ENCODE measurements at places on chromosomes 1 and 21.

DNA sequence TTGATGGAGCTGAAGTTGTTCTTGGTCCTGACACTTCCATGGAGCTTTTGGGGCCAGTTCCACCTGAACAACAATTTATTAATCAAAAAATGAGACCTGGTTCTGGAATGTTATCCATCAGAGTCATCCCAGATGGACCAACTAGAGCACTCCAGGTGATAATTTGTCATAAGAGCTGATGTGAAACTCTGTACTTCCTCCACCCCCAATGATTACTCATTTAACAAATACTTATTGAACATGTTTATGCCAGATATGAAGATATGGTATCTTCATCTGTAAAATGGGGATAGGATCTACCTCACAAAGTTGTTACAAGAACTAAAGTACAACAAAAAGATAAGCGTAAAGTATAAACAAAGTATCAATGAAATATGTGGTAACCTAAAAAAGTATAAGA, 153.2 kb downstream of the VPS13D start:
- DNase-seq, result no peak

DNA sequence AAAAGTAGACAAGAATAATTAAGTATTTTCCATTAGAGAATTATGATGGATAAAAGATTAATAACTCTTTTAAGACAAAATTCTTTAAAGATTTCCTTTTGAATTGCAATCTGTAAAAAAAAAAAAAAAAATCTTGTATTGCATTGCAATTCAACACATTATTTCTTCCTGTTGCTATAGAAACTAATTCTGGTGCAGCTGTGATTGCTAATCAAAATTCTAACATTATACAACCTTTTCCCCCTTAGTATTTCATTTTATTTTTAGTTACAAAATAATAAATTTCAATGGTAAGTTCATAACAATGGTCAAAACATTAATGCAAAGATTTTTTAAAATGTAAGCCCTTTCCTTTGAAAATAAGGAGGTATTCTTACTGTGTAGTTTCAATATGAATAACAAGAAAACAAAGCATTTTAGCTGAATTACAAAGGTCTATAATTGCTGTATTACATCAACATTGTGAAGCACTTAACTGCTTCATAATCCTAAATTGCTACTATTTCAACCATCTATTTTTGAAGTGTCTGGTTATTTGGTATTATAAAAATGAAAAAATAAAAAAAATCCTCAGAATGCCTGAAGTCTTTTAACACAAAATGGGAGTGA, 135.0 kb downstream of the SYT14 start:
- DNase-seq, result no peak

GRCh38 chr1:61904354-61904753, 162.1 kb downstream of the PATJ start:
- DNase-seq, result no peak

GRCh38 chr1:184116287-184116686, 64.8 kb downstream of the TSEN15 start:
- no peak for DNase-seq

DNA sequence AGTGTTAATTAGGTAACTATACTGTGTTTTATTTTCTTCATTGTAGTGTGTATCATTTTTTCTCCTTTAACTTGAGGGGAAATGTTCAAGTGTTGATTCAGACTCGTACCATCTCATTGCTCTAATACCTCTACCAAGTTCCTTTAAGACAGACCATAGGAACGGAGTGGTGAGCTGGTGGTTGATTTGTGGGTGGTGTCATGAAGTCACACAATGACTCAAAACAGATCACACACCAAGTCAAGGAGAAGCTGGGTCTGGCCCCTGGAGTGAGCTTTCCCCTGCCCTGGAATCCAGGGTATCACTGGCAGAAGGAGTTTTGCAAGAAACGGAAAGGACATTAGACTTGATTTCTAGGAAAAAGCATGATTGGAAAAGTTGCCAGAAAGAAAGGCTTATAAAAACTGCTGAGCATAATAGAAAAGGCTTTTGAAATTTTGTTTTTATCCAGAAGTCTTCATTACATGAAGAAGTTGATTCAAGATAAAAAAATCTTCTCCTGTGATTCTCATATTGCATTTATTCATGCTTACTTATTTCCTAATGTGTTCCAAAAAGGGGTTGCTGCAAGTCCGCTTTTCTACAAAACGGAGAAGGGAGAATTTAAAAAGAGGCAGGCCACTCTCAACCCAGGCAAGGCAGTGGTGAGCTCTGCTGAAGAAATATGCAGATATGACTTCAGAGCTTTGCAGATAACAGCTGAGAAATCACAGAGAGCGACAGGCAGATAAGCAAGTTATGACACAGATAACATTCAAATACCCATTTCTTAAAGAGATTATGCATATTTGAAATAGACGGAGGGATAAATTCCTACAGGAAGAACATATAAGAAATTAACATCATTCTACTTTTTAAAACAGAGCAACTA, 79.7 kb downstream of the TBX19 start:
- no peak for DNase-seq

DNA sequence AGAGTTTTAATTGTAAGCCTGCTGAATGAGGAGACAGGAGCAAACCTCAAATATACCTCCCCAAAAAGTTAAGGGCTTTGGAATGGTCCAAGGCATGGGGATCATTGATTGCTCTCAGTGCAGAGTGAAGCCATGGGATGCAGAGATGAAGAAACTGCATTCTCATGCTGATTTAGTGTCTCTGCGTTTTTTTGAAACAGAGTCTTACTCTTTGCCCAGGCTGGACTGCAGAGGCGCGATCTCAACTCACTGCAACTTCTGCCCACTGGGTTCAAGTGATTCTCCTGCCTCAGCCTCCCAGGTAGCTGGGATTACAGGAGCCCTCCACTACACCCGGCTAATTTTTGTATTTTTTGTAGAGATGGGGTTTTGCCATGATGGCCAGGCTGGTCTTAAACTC, 99.3 kb upstream of the ETV3 start:
- no peak for DNase-seq

DNA sequence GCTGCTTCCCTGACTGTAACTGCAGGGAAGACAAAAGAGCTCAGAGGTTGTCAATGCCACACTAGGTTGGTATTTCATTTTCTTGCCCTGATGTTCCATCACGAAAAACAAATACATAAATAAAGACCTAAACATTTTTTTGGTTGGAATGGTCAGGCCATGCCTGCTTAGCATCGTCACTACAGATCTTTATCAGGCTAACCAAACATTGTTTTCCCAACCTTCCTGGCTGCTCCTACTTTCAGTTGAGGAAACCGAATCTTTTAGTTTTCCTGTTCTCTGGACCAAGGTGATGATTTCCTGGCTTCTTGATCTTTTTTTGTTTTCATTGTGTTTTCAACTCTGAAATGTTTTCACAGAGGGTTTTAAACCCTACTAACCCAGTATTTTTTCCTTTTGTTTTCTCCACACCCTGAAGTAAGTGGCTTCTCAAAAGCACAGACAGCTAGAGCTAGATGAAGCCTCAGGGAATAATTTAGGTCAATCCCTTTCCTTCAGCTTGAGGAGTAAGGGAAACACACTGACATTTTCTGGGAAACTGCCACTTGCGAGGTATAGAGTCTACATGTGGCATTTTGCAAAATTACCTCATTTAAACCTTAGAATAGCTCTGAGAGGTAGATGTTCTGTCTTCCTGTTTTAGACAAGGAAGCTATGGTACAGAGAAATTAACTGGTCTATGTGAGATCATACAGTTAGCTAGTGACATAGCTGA, 67.2 kb upstream of the CNN3 start:
- DNase-seq, result no peak

DNA sequence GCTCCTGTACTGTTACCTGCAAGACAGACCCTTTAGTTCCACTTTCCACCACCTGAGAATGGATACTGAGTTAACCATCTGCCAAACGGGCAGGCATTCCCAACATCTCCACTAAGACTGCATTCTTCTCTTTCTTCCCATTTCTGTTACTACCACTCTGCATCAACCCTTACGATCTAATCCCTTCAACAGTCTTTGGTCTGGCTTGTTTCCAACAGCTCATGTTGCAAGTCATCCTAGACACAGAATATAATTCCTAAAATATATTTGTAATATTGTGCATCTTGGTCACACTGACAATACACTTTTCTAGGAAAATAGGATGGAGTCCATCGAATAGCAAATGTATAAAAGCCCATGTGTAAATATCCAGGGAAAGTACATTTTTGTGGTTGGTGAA, 166.7 kb downstream of the SIPA1L2 start:
- peak; percentile 53 for DNase-seq

DNA sequence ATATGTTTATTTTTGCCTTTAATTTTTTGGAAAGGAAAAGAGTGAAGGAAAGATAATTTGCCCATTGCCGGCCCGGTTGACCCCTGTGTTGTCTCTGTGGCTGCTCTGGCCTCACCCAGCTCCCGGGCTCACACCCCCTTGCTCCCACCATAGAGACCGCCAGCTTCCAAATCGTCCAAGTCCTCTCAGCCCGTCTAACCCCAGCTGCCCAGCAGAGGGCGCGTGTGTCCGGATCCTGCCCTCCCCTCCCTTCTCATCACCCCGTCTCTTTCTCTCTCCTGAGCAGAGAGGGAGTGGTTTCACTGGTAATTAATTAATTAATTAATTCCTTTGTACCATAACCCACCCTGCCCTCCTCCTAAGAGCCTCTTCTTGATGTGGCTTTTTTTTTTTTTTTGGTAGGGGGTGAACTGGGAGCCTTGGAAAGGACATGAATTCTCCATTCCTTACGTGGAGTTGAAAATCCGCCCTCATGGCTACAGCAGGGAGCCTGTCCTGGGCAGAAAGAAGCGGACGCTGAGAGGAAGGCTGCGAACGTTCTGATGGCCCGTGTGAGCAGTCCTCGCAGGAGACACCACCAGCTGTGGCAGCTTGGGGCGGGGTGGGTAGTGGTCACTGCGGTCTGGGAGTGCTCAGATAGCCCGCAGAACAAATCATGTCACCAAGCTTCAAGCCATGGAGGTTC, 45.9 kb downstream of the KIAA0040 start:
- DNase-seq, result peak; percentile 64

- no peak for DNase-seq
These were observed 137.4 kb downstream of the CNIH3 start for GRCh38 chr1:224753491-224753890.

DNA sequence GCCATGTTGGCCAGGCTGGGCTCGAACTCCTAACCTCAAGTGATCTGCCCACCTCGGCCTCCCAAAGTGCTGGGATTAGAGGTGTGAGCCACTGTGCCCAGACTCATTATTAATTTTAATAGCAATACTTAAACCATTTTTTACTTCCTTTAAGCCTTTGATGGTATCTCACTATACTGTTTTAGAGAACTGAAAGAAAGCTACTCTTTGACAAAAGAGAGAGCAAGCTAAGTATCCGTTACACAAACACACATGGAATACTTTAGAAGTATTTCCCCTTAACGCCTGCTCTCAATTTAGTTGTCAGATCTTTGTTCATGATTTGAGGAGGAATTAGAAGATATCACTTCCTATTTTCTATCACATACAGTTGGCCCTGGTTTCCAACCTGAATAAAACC, 189.4 kb downstream of the COP1 start:
- no peak for DNase-seq

- DNase-seq, result no peak
These were observed 1399.9 kb upstream of the B3GALT2 start for GRCh38 chr1:194586302-194586701.

DNA sequence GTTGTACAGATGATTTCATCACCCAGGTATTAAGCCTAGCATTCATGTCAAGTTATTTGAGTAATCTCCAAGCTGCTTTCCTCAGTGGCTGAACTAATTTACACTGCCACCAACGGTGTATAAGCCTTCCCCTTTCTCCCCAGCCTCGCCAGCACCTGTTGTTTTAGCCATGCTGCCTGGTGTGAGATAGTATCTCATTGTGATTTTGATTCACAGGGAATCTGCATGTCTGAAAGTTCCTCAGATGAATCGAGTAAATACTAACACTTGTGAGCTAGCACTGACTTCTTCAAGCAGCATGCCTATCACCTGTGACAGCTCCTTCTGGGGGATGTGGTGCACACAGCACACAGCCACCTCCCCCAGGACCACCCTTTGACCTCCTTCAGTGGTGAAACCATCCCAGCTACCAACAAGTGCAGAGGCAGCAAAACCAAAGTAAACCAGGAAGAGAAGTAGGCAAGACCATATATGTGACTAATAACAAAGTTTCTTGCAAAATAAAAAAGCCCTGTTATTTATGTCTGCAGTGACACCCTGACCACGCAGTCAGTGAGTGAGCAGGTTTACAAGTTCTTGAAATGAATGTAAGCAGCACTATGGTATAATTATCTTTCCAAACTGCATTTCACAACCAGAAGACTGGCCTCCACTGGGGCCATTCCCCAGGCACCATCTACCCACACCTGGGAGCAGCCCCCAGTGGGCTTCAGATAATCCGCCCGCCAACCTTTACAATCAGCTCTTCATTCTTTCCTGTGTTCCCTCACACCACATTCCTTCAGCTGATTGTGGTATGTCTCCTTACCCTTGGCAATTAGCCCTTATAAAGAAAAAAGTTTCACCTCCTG, 173.8 kb downstream of the ETS2 start:
- no peak for DNase-seq

DNA sequence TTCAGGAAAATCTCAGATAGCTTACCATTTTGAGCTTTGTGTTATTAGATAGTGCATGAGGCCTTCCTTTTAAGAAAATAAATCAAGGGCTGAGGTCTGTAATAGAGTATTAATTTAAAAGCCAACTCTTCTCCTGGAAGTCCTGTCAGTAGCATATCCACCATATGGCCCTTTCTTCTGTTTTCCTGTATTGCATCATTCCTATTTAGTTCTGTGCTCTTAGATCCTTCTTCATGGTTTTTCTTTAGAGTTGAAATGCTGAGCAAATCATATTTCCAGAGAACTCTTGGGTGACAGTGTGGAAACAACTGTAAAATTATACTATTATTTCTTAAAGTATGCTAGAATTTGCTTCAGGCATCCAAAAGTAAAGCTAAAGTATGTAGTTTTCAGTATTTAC, 91.7 kb downstream of the TTC3 start:
- DNase-seq, result peak; percentile 23

DNA sequence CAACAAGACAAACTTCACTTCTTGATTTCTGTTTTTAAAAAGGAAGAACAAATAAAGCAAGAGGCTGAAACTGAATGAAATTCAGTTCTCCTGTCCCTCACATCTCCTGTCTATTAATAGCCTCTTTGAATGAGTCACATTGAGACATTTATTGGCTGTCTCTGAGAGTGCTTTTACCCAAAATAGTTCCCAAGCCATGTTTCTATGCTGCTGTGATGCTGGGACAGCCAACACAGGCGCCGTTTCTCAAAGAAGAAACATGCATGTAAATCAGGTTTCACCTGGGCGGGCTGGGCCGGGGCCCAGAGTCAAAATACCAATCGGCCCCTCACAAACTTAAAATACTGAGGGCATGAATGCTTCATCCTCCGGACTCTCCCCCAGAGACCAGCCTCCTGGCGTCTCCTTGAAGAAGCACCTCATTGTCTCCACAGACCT, 105.2 kb downstream of the EDEM3 start:
- DNase-seq, result no peak

- peak; percentile 51 for DNase-seq
These were observed 20.1 kb downstream of the FAAP20 start for GRCh38 chr1:2174348-2175054.

GRCh38 chr21:33230545-33231324, 997 bp downstream of the IFNAR2 start:
- DNase-seq, result peak; percentile 58

DNA sequence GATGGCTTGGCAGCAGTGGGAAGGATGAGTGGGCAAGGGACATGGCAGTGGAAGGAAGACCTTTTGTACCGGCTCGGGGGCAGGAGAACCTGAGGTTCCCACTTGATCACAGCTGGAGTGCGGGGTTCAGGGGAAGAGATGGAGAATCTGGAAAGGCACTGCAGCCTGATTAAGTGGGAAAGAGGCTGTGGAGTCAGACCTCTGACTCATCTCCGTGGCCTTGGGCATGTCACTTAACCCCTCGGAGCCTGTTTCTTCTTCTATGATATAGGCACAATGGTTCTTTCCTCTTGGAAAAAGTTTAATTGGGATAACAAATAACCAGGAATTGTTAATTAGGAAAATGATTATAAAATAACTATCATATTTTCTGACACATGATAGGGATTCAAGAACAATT, 13.1 kb upstream of the TMEM61 start:
- DNase-seq, result no peak

Data from NCI-H524 (cell line).